ENCODE measurements at places on chromosomes 4 and X.

- no peak for DNase-seq
These were observed 110.0 kb downstream of the ATRX start for GRCh38 chrX:77675986-77676385.

DNA sequence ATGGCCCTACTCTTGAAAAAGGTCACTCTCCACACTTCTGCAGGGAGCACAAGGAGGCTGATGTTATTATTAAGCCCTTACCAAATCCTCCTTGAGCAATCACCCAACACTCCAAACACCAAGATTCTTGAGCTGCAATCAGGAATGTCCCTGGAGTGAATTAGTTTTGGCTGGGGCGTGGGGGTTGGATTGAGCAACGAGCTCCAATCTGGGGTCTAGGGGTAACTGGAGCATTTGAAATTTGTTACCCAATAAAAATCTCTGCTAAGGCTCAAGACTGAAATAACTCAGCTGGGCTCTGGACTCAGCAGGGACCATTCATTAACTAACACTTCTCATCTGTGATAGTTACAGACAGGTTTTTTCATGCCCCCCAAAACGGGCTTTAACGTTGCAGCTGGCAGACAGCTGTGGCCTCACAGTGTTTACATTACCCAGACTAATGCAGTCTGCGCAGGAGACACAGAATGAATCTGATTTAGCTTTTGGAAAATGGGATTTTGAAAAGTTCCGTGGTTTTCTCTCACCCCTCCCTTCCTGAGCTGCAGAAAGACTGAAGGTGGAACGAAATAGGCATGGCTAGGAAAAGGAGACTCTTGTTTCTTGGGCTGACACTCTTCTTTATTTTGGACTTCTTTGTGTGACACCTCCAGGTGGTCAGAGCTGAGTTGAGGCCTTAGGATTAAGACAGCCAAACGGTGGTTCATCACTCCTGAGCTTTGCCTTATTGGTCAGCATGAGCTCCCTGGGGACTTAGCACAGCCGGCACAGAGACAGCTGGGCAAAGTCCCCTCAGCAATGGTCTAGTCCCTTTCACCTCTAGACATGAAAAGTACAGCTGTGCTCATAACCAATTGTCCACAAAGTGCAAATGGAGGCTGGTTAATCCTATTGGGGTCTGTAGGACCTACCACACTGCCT, 26.6 kb downstream of the PLAC1 start:
- DNase-seq = no peak

DNA sequence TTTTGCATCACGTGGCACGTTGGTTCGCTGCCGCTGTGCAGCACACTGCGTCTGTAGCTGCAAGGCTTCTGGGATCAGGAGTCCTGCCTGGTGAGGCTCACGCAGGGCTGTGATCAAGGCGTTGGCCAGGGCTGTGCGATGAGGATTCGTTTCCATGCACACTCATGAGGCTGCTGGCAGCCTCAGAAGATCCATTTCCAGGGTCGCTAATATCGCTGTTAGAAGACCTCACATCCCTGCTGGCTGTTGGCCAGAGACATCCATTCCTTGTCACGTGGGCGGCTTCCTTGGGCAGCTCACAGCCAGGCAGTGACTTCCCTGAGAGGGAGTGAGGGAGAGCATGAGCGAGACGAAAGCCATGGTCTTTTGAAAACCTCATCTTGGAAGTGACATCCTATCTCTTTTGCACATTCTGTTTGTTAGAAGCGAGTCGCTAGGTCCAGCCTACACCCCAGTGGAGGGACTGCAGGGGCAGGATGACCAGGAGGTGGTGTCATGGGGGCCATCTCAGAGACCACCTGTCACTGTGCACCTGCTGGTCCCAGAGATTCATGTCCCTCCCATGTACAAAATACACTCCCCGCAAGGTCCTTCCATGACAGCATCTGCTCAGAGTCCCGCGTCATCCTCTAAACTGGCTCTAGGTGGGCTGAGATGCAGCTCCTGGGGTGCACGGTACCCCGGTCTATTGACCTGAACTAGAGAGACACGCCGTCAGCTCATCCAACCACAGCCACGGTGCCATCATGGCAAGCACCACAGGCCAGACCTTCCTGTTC, 12.2 kb downstream of the RGS12 start:
- DNase-seq = no peak

DNA sequence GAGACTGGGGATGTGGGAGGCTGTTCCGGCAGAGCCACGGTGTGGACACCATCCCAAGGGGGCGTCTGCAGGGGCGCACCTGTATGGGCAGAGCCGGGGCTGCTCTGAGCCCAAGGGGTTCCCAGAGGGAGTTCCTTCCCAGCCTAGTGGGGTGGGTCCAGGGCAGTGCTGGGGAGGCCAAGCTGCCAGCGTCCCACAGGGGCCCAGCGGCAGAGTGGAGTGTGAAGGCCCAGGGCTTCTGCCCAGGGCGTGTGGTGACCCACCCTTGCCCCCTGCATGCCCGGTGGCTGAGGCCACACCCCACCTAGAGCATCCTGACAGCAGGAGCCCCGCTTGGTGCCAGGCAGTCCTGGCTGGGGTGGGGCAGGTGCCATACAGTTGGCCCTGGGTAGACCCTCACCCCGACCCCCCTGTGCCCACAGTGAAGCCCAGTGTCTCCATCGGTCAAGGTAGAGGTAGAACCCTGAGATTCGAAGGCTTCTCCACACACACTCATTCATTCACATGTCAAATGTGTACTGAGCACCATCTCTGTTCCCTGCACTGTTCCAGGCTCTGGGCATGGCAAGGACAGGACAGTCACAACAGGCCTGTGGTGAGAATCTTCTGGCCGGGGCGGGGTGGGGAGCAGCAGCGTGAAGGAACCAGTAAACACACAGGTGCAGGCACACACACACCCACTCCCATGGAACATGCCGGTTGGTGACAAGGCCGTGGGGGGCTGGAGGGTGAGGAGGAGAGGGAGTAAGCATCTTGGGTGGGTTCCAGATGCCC, 29.2 kb downstream of the TACC3 start:
- DNase-seq = no peak

DNA sequence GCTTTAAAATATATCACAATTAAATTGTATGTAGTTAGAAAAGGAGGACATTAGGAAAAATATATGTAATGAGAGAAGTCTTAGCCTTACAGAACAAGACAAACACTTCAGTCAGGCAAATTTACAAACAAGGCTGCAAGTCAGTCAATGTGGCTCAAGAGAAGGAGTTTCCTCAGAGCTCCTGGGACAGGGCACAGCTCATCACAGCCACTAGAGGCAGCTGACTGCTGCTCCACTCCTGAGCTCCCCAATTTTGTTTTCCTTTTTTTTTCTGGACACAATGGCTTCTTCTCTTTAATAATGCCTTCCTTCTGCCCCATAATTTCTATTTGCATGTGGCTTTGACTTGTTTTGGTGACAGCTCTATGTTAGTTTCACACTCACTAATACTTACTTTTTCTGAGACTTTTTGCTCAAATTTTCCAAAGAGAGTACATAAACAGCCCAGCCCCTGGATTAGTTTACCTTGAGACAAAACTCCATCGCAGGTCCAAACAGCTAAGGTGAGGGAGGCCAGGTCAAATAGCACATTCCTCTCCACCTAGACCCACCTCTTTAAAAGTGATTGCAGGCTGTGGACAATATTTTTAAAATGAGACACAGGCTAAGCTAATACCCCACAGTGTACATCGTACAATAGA, 850.4 kb upstream of the FRG1 start:
- DNase-seq = no peak

DNA sequence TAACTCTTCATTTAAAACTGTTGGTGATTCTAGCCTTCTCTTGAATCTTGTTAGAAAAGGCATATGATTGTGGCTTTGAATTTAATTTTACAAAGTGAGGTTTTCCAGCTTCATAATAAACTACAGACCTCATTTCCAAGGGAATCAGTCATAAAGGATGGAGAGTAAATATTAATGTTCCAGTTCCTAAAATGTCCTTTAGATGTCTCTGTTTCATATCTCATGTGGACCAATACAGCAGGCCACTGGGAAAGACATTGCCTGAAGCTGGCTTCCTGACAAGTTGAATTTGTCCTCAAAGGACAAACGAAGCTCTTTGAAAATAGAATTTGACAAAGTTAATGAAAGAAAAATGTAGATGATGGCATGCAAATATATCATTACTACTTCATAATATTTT, 125.4 kb downstream of the ZNF330 start:
- DNase-seq = no peak

DNA sequence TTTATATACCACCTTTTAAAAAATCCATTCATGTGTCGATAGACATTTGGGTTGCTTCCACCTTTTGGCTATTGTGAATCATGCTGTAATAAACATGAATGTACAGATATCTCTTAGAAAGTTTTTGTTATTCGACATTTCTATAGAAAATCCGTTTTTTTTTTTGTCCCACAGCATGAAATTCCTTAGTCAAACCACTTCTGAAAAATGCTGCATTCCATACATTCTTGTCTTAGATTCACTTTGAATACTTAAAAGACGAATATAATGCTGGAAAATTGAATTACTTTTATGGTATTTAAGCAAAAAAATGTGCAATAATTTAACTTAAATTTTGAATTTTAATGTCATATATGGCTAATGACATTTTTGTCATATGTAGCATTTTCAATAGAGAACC, 1345.5 kb downstream of the TECRL start:
- DNase-seq = no peak

GRCh38 chr4:71290476-71290875, 48.3 kb upstream of the SLC4A4 start:
- no peak for DNase-seq

DNA sequence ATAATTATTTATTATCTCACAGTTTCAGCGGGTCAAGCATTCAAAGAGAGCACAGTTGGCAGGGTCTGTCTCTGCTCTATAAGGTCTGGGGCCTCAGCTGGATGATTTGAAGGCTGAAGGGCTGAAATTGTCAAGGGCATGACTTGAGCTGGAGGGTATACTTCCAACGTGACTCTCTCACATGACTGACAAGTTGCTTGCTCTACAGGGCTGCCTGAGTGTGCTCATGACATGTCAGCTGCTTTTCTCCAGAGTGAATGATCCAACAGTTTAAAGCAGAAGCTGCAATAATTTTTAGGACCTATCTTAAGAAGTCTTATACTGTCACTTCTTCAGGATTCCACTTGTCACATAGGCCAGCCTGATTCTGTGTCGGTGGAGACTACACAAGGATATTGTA, 51.2 kb downstream of the TIGD2 start:
- DNase-seq = no peak

- no peak for DNase-seq
These were observed 172.0 kb downstream of the CFAP299 start for GRCh38 chr4:80507507-80507906.

DNA sequence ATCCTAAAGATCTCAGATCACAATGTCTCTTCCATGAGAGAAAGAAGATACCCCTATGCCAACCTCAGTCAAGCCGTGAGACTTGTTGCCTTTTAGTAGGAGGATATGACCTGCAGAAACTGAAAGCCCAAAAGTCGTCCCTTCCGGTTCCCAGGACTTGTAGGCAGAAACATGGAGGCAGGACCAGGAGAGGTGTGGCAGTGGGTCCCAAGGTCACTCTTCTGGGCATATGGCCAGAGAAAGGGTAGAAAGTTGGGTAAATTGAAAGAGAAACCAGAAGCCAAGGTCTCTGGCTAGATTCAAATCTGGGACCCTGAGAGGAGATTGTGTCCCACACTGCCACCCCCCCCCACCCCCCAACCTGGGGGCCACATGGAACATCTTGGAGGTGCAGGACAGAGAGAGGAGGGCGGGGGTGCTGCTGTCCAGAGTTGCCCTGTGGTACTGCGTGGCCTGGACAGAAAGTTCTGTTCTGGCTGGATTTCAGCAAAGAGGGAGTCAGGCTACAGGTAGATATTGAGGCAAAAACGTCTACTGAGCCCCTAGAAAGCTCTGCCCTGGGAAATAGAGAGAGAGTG, 55.4 kb downstream of the DDX3X start:
- DNase-seq = no peak

- DNase-seq = no peak
These were observed 210.8 kb downstream of the SLC4A4 start for GRCh38 chr4:71549516-71550160.

DNA sequence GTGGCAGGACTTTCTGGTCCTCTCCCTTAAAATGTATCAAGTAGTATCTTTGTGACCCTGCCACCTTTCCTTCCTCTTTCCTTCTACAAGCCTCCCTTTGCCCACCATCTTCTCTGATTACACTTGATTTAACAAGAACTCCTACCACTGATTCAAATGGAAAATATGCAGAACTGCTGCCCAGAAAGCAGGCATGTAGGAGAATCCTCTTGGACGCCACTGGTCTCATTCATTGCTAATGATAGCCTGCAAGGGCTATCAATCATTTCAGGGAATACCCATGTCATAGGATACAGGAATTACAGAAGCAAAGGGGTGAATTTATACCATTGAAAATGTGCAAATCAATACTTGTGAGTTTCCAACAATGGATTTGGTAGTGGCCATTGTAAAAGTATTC, 294.6 kb upstream of the NRK start:
- DNase-seq = no peak

- DNase-seq = no peak
These were observed 30.4 kb downstream of the FAT1 start for GRCh38 chr4:186693159-186693815.

DNA sequence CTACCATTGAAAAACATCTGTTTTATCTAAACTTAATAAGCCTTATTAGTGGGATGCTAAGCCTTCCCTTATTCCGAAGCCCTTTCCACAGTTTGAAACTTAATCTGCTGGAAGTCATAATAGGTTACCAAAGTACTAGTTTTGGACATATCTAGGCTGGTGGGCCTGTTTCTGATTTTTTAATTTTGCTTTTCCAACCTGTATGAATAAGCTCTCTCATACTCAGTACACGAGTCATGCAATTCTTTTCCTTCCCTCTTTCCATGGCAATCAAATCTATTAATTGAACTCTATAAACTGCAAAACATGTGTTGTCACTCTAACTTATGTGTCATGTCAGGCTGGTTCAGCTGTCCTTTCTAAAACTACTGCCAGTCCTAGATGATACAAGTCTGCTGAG, 91.0 kb downstream of the AMMECR1 start:
- DNase-seq = no peak

- DNase-seq = no peak
These were observed 27.3 kb downstream of the COL25A1 start for GRCh38 chr4:109275066-109275745.

GRCh38 chr4:146051728-146052391, 113.2 kb upstream of the ZNF827 start:
- DNase-seq = no peak

- no peak for DNase-seq
These were observed 200.8 kb upstream of the GIMD1 start for GRCh38 chr4:106569146-106570031.

DNA sequence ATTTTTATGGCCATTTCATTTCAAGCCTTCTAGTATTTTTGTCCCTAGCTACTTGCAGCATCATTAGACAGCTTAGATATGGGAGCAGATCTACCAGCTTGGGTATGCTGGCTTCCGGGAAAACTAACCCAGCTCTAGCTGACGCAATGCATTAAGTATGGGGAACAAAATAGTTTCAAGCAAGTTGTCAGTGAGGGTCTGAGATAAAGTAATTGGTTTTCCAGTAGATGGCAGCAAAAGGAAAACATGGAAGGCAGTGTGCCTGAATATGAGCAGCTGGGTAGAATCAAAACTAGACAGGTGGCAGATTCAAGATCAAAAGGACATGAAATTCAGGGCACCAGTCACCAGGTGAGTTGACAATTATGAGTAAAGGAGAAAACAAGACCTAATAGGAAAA, 340.9 kb upstream of the CTSO start:
- DNase-seq = no peak

Data from T-helper 2 cell treated with Interferon-gamma antibody and Interleukin-4, amounts not matched to agents 5 μg/mL and 100 μg/mL, for 36 hours (primary cell).